ENCODE measurements at places on chromosomes 16 and 17. TPM values are rescaled to one million over a fixed set of nuclear protein-coding genes. Genes with fewer than 3 reads are reported as not detected.

TPSG1 gene
- polyA plus RNA-seq: not detected

DOC2B gene
- polyA plus RNA-seq: not detected

CX3CL1 gene
- polyA plus RNA-seq: 0.02 TPM

ZACN gene
- 0.05 TPM for polyA plus RNA-seq

GPR179 gene
- polyA plus RNA-seq: not detected

DNA sequence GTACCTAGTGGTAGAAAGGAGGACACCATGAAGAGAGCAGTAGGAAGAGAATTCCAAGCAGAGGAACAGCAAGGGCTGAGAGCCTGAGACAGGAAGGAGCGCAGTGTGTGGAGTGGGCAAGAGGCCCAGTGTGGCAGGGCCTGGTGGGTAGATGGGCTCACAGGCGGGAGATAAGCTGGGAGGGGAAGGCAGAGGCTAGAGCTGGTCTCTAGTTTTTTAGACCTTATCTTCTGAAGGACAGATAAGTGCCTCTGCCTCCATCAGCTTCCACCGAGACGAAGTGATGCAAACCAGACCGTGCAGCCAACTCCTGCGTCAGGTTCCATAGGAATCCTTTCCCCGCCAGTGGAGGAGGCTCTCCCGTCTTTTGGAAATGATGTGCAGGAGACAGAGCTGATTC lies 33.6 kb downstream of the CDH1 start:
- no peak for DNase-seq

- no peak for DNase-seq
Observed at GRCh38 chr16:87924041-87924810, 12.1 kb downstream of the CA5A start.

DNA sequence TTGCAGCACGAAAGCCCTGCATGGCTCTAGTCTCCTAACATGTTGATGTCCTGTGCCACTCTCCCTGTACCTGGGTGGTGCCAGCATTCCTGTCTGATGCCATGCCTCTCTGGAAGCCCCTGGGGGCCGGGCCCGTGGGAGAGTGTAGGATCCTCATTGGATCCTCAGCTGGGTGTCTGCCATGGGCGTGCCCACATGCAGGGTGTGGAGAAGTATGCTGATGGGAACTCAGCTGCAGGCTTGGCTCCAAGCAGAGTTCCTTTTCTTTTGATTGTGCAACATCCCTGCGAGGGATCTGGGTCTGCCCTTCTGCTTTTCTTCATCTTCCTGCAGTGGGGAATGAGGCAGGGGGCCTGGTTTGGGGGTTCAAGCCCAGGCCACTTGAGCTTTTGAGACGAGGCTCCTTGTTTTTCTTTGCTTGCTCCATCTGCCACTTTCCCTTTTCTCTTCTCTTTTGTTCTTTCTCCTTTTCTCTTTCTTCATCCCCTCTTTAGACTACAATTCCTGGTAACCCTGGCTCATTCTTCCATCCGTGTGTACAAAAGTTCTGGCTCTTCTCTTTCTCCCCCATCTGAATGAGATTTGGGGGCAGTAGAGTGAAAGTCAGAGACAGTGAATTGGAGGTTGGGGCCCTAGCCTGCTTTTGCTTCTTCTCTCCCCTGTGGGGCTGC lies 32.9 kb downstream of the KSR1 start:
- DNase-seq: peak; percentile 31

- no peak for DNase-seq
Observed at GRCh38 chr17:79664930-79665737, 54.3 kb upstream of the RBFOX3 start.

DNA sequence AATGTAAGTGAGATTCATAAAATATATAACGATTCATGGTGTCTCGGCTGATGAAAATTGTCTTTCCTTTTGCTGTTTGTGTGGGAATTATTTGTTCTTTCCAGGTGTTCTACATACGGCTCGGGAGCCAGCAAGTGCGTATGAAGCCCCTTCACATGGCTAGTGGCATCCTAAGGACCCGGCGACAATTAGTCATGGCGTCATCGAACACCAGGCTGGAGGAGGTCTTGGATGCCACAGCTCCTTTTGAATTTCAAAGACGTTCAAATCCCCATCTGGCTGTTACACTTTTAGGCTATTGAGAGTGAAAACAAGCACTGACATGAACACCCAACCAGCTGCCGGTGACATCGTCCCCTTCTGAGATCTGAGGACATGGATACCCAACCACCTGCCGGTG lies 397.7 kb upstream of the TNRC6C start:
- DNase-seq: no peak

- DNase-seq: no peak
Observed at GRCh38 chr17:36197387-36197703, 787 bp upstream of the CCL3L1 start.

GRCh38 chr17:80028030-80028429 lies 7.6 kb downstream of the TBC1D16 start:
- no peak for DNase-seq

GRCh38 chr17:63354256-63354655 lies 91.8 kb downstream of the CYB561 start:
- DNase-seq: no peak

- no peak for DNase-seq
Observed at GRCh38 chr17:45333702-45334092, 16.9 kb upstream of the MAP3K14 start.

Measured in BJ (cell line).